Common myeloid progenitor, CD34-positive (primary cell): ENCODE measurements at places on chromosomes 16 and 17.
A peak's percentile ranks its signal among the peaks of the same experiment; 100 is the strongest.

DNA sequence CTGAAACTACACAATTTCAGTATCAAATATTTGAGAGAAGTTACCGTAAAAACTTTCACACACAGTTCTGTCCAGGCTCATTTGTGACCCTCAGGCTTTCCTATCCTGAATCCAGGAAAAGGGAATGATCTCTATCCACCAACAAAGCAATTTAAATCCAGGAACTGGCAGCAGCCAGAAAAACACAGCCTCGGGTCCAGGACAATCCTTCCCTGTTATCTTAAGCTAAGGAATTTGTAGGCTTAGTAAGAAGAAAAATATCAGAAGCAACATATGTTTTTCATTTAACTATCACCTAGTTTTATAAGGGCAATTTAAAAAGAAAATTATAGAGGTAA lies 47.1 kb downstream of the TEX2 start:
- DNase-seq, result no peak

GRCh38 chr17:38451030-38451839 lies 23.0 kb downstream of the ARHGAP23 start:
- DNase-seq, result no peak

- DNase-seq, result no peak
These were observed 7.4 kb downstream of the MAF start for GRCh38 chr16:79593074-79593531.

GRCh38 chr16:62638964-62639870 lies 603.0 kb upstream of the CDH8 start:
- no peak for DNase-seq

GRCh38 chr16:87185308-87185707 lies 131.9 kb downstream of the C16orf95 start:
- no peak for DNase-seq

- no peak for DNase-seq
These were observed 117.3 kb downstream of the OR1D5 start for GRCh38 chr17:2946144-2946543.

GRCh38 chr17:65629234-65629690 lies 67.8 kb upstream of the AXIN2 start:
- no peak for DNase-seq

DNA sequence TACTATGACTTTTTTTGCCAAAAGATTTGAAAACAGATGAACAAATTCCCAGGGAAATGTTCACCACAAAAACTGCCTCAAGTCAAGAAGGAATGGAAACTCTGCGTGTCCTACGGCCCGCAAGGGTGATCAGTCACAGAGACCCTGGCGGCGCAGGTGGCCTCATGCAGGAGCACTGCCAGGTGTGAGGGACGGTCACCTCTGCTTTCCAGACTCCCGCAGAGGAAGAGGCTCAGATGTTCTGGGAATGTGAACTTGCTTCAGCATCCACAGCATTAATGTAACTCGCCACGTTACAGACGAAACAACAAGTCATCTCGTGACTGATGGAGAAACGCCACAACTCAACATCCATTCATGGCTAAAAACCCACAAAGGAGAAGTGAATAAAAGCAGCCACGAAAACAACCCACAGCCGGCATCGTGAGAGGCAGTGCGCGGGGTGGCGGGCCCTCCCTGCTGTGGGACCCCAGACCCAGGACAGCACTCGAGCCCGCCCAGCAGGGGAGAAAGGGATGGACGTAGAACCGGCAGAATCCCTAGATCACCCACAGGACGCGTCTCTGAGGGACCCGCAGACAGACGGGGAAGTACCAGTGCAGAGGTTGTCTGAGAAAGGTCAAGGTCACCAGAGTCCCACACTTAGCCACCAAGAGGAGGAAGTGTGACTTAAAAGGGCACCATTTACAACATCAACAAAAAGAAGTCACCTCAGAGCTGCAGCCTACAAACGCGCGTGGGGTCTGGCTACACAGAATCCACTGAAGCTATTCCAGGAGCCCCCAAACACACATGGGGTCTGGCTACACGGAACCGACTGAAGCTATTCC lies 76.9 kb upstream of the GNG13 start:
- DNase-seq, result no peak

GRCh38 chr17:59725691-59726090 lies 18.2 kb downstream of the VMP1 start:
- DNase-seq, result peak; percentile 45
